HFFc6 (cell line): ENCODE measurements at places on chromosomes 16 and 17. TPM values are rescaled to one million over a fixed set of nuclear protein-coding genes. Genes with fewer than 3 reads are reported as not detected.

- no peaks in the 10 kb centered on the region; the same call in 1 of the 2 replicates for H3K27me3 ChIP-seq
- H3K4me1 ChIP-seq: 0 out of 2 replicates have a peak, but pooled peaks cover 6% of the 10 kb centered on the region
- H3K27ac ChIP-seq: no peak overlapping the region
- no peak overlapping the region for H3K4me3 ChIP-seq
- H3K36me3 ChIP-seq: no peaks in the 10 kb centered on the region
Measured at GRCh38 chr17:65538675-65539529, 22.5 kb downstream of the AXIN2 start.

- H3K27ac ChIP-seq: no peak overlapping the region
- H3K4me3 ChIP-seq: no peak overlapping the region
- H3K36me3 ChIP-seq: peaks cover 5% of the 10 kb centered on the region; the same call in 1 of the 2 replicates
- H3K4me1 ChIP-seq: no peaks in the 10 kb centered on the region
- H3K27me3 ChIP-seq: peaks cover 26% of the 10 kb centered on the region
- DNase-seq: no peak
Measured at GRCh38 chr16:54414671-54415070, 128.1 kb upstream of the IRX3 start.

DNA sequence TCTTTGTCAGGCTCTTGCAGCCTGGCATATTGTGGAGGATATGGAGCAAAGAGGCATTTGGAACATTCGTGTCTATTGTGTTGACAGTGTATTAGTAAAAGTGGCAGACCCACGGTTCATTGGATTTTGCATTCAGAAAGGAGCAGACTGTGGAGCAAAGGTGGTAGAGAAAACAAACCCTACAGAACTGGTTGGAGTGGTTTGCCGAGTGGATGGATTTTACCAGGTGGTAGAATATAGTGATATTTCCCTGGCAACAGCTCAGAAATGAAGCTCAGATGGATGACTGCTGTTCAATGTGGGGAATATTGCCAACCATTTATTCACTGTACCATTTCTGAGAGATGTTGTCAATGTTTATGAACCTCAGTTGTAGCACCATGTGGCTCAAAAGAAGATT is 44.5 kb downstream of the EFCAB13 start:
- DNase-seq: no peak
- H3K27ac ChIP-seq: no peak overlapping the region
- no peaks in the 10 kb centered on the region for H3K4me1 ChIP-seq
- H3K36me3 ChIP-seq: peaks cover 6% of the 10 kb centered on the region; the same call in 1 of the 2 replicates
- H3K4me3 ChIP-seq: no peak overlapping the region
- H3K27me3 ChIP-seq: no peaks in the 10 kb centered on the region; the same call in none of the 2 replicates

DNA sequence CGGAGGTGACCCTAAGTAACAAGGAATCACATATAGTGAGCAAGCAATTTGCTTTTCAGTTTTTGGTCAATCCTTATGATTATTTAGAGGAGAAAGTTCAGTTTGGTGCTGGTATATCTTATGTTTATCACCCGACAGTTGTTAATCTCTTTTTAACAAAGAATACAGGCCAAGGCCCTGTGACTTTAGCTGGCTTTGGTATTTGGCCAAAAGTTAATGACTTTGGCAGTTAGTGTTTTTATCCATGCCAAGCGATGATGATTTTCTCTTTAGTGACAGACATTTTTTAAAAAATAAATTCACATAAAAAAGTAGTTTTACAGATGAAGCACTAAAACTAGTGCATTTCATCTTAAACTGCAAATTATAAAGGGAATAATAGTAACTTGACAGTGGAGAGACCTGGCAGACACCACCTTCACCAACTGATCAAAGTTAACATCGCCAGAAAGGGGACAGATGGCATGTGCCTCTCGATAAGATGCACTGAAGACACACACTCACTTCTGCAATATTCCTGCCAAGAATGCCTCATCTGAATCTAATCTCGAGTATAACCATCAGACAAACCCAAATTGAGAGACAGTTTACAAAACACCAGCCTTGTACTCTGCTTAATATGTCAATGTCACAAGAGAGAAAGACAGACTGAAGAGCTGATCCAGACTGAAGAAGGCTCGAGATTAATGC is 6.9 kb downstream of the DEXI start:
- peak overlapping the region; percentile 31; the same call in 1 of the 2 replicates for H3K4me3 ChIP-seq
- no peak for DNase-seq
- H3K27ac ChIP-seq: 0 out of 2 replicates have a peak overlapping the region, but pooled peaks have one; percentile 12
- H3K27me3 ChIP-seq: no peaks in the 10 kb centered on the region; the same call in 1 of the 2 replicates

DNA sequence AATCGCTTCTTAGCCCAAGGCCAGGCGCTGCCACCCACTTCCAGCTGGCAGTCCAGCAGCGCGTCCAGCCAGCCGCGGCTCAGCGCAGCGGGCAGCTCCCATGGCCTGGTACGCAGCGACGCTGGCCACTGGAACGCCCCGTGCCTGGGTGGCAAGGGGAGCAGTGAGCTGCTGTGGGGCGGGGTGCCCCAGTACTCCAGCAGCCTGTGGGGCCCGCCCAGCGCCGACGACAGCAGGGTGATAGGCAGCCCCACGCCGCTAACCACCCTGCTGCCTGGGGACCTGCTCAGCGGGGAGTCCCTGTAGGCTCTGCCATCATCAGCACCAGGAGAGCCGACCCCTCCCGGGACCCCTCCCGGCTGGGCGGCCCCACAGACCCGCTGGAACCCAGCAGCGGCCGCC is 24.0 kb downstream of the TMC6 start:
- peaks cover 6% of the 10 kb centered on the region; the same call in 1 of the 2 replicates for H3K4me1 ChIP-seq
- no peaks in the 10 kb centered on the region for H3K27me3 ChIP-seq
- DNase-seq: no peak
- H3K4me3 ChIP-seq: no peak overlapping the region
- H3K27ac ChIP-seq: no peak overlapping the region

GRCh38 chr16:29141586-29142324 is 156.9 kb downstream of the LAT start:
- no peaks in the 10 kb centered on the region for H3K36me3 ChIP-seq
- H3K27me3 ChIP-seq: peaks cover 35% of the 10 kb centered on the region
- DNase-seq: no peak
- H3K4me1 ChIP-seq: no peaks in the 10 kb centered on the region
- H3K27ac ChIP-seq: no peak overlapping the region

GRCh38 chr17:57622683-57623433 is 122.2 kb downstream of the CCDC182 start:
- DNase-seq: peak; percentile 92
- peak overlapping the region; percentile 91 for H3K27ac ChIP-seq
- peaks cover 58% of the 10 kb centered on the region for H3K4me1 ChIP-seq

GRCh38 chr17:6578491-6578890 is 22.1 kb upstream of the PITPNM3 start:
- no peak overlapping the region for H3K4me3 ChIP-seq
- no peak overlapping the region for H3K27ac ChIP-seq
- H3K27me3 ChIP-seq: no peaks in the 10 kb centered on the region; the same call in 1 of the 2 replicates
- H3K36me3 ChIP-seq: peaks cover 46% of the 10 kb centered on the region

DNA sequence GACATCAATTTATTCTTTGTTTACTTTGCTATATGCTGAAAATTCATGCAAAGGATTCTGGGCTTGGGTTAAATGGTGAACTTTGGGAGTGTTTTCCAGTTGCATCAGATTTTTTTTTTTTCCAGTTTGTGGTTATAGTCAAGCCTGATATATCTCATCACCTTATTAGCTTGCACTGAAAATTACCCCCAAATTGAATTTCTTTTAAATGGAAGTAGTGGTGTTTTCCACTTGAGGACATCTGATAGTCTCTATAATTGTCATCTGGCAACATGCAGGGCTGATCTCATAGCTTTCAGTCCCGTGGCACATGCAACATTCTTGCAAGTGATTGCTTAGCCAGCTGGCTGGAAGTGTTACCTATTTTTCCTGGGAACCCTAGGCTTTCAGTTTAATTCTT is 4.7 kb upstream of the KRTAP3-1 start:
- peaks cover 42% of the 10 kb centered on the region for H3K4me1 ChIP-seq
- peak overlapping the region; percentile 64 for H3K27ac ChIP-seq
- no peaks in the 10 kb centered on the region for H3K27me3 ChIP-seq
- H3K36me3 ChIP-seq: no peaks in the 10 kb centered on the region

DNA sequence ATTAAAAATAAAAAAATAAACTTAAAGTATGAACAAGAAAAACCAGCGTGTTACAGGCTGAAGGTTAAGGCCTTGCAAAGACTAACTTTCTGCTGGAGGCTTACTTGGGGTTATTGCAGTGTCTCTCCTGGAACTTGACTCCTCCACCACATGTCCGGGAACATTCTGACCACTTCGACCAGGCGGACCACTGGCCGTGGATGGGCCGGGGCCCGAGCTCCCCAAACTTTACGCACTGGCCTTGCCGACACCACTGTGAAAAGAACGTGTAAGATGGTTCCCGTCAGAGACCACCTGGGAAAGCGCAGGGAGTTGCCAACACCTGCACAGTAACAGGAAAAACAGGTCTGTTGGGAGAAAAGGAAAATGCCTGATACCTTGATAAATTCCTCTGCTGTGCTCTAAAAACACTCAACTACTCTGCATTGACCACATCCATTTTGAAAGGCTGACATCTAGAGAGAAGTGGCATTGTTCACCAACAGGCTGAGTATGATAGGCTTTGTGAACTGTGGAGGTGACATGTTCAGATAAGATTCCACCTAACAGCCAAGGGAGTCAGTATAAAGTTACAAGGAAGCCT is 99.1 kb downstream of the ADAMTS18 start:
- no peak overlapping the region for H3K27ac ChIP-seq
- H3K27me3 ChIP-seq: no peaks in the 10 kb centered on the region; the same call in 1 of the 2 replicates
- no peaks in the 10 kb centered on the region for H3K36me3 ChIP-seq

- peak; percentile 52 for DNase-seq
- peak overlapping the region; percentile 55 for H3K27ac ChIP-seq
- H3K4me3 ChIP-seq: no peak overlapping the region
- peaks cover 31% of the 10 kb centered on the region for H3K4me1 ChIP-seq
- H3K27me3 ChIP-seq: no peaks in the 10 kb centered on the region
- peaks cover 10% of the 10 kb centered on the region for H3K36me3 ChIP-seq
Measured at GRCh38 chr16:69861292-69862030, 89.7 kb upstream of the CLEC18A start.

DNA sequence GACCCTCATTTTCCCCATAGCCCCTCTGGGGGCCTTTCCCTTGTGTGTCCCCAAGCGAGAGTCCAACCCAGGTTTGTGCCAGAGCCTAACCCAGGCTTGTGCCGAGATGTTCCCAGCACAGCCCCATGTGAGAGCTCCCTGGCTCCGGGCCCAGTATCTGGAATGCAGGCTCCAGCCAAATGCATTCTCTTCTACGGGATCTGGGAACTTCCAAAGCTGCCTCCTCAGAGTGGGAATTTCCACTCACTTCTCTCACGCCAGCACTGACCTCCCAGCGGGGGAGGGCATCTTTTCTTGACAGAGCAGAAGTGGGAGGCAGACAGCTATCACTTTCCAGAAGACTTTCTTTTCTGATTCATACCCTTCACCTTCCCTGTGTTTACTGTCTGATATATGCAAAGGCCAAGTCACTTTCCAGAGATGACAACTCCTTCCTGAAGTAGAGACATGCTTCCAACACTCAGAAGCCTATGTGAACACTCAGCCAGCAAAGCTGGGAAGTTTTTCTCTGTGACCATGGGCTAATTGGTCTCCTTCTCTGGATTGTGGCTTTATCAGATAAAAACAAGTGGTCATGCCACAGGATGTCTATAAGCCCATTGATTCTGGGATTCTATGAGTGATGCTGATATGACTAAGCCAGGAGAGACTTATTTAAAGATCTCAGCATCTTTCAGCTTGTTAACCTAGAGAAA is 2.5 kb upstream of the CCL2 start:
- peaks cover 93% of the 10 kb centered on the region for H3K4me1 ChIP-seq
- DNase-seq: peak; percentile 91
- H3K36me3 ChIP-seq: peaks cover 9% of the 10 kb centered on the region; the same call in 1 of the 2 replicates

DNA sequence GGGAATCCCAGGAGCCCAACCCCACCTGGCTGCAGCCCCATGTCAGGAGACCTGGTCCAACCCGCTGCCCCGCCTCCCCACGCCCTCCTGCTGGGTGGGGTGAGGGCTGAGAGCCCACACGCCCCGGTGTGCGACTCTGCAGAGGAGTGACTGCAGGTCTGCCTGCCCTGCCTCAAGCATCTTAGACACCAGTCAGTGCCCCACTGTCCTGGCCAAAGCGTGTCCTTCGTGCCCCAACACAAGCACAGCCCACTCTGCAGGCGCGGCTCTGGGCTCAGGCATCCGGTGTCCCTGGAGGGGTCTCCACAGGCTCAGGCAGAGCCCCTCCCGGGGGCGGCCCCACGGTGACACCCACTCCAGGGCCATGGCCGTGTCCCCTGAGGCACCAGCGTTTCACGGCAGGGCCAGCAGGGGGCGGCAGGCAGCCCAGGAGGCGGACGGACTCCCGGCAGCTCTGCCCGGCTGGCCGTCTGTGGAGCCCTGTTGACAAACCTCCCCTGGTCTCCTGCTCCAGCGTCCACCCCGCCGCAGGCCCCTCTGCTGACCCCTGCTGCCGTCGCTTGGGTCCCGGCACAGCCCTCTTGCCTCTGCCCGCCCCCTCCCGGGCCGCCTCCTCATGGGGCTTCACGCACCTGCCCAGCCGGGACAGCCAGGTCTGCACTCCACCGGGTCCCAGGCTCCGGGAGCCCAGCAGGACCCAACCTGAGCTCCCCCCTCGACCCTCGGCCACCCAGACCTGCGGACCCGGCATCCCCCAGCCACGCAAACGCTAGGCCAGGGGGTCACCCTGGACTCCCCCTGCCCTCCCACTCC is 8.6 kb upstream of the UBE2I start:
- H3K27me3 ChIP-seq: peaks cover 10% of the 10 kb centered on the region
- no peak overlapping the region for H3K4me3 ChIP-seq
- H3K36me3 ChIP-seq: no peaks in the 10 kb centered on the region
- peak; percentile 44 for DNase-seq
- H3K27ac ChIP-seq: no peak overlapping the region

DNA sequence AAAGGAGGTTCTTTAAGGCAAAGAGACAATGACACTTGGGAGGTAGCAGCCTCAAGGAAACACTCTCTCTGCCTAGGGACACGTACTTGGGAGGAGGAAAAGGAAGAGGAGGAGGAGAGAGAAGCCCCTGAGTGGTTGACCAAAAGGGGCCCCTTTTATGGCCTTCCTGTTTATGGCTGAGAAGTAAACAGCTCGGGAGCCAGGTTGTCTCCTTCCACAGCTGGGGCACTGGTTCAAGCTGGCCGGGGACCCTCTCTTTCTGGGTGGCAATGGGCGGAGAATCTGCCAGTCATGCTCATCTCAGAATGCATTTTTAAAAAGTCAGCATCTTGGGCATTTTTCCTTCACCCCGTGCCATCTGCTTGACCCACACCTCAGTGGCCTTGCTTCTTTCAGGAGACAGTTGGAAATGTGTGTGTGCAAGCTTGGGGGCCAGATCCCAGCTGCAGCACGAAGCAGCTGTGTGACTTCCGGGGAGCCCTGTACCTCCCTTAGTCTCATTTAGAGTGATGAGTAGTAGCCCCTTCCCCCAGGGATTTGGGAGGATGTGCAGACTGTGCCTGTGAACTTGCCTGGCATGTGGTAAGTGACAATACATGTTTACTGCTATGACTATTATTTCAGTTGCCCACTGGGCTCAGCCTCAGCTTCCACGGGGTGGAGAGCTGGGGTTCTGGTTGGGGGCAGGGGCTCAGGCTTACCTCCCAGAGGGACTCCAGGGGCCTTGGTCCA is 33.8 kb upstream of the SALL1 start:
- H3K36me3 ChIP-seq: no peaks in the 10 kb centered on the region
- H3K27ac ChIP-seq: no peak overlapping the region
- no peak for DNase-seq
- peaks cover 40% of the 10 kb centered on the region for H3K4me1 ChIP-seq

The TEKT3 gene
- total RNA-seq: not detected in 3 replicates

The KCNH6 gene
- total RNA-seq: not detected in 3 replicates

The NOTUM gene
- total RNA-seq: 0.10 TPM in 1 of 3 replicates, not detected in the others

The TSR1 gene
- total RNA-seq: 36.2 to 41.8 TPM (median 36.5 TPM) in 3 replicates

The GFAP gene
- total RNA-seq: not detected in 3 replicates

The KRTAP1-5 gene
- total RNA-seq: 70.7 to 106 TPM (median 77.2 TPM) in 3 replicates

The TAC4 gene
- not detected in 3 replicates for total RNA-seq

The CLDN9 gene
- total RNA-seq: 0.12 TPM in 1 of 3 replicates, not detected in the others
